ENCODE measurements at places on chromosomes 1 and 21.

GRCh38 chr1:172108161-172108893 lies 267.0 kb downstream of the DNM3 start:
- no peak for DNase-seq

DNA sequence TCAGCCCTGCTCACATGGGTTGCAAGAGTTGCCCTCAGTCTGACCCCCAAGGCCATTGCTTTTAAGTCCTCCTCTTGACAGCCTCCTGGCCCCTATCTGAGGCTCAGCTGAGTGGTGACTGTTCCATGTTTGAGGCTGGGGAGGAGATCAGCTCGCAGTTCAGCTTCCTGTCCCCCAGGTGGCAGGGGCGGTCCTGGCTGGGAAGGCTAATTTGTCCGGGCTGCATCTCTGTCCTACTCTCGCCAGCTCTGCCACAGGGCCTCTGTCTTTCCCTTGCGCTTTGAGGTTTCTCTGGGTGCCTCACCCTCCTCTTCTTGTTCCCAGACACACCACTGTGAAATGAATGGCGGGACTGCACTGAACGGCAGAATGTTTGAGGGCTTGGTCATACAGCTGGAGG lies 157.3 kb downstream of the KCNJ6 start:
- DNase-seq: peak; percentile 60

DNA sequence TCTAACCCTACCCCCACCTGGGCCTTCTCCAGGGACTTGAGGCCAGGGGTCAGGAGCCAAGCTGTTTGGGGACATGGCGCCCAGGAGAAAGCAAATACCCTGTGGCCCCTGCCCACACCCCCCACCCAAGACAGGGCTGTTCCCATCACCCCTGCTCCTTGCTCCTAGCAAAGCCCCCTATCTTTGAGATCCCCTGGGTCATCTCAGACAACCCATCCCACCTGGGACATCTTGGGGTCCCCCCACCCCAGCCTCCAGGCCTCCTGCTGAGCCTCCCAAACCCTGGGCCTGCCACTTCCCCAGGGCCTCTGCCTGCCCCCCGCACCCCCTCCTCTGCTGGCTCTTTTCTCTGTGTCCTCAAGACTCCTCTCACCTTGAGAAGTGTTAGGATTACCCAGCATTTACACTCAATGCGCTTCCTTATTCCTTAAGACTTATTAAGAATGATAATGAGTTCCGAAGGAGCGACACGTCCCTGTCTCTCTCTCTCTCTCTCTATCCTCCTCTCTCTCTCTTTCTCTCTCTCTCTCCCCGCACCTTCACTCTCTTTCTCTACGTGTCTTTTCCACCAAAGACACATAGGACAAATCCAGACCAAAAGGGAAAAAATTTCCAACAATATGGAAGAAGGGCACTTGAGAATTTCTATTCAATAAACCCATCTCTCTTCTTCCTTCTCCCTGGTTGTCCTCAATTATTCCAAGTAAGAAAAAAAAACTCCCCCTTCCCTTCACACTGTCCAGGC lies 7.2 kb downstream of the CASZ1 start:
- no peak for DNase-seq

- DNase-seq: no peak
These were observed 216.8 kb downstream of the TOMM20 start for GRCh38 chr1:234911787-234912186.

- DNase-seq: no peak
These were observed 16.0 kb downstream of the QSOX1 start for GRCh38 chr1:180170546-180171151.

GRCh38 chr1:9653491-9654050 lies 2.0 kb downstream of the PIK3CD start:
- no peak for DNase-seq

GRCh38 chr21:42837421-42838211 lies 41.7 kb downstream of the WDR4 start:
- DNase-seq: no peak

- DNase-seq: no peak
These were observed 42.4 kb downstream of the AKNAD1 start for GRCh38 chr1:108814343-108815125.

- DNase-seq: no peak
These were observed 19.6 kb upstream of the SLC26A9 start for GRCh38 chr1:205962821-205963221.

DNA sequence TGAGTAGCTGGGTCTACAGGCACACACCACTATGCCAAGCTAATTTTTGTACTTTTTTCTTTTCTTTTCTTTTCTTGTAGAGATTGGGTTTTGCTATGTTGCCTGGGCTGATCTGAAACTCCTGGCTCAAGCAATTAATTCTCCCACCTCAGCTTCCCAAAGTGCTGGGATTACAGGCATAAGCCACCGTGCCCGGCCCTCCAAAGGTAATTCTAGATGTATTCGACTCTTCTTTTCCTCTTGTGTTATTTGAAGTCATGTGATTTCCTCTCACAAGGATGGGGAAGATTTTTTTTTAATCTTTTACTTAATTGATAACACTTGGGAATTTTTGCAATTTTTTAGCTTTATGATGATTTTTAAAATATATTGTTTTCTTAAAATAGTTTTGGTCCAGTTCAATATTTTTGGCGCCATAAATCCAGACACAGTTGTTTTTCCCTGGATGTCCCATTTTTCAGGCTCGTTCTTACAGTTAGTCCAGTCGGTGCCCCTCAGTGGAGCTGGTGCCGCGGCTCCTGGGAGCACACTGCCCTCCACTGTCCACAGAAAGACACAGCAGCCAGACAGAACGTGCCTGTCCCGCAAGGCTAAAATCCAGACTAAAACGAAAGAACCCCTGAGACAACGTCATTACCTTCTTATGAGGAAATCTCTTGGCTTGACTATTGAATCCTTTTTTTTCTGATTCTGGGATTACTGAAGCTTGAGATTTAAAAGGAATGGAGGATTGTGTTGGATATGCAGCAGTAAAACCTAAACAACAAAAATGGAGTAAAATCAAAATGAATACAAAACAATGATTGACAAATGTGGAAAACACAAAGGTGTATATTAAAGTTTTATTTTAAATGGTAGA lies 22.4 kb downstream of the STPG1 start:
- peak; percentile 68 for DNase-seq

DNA sequence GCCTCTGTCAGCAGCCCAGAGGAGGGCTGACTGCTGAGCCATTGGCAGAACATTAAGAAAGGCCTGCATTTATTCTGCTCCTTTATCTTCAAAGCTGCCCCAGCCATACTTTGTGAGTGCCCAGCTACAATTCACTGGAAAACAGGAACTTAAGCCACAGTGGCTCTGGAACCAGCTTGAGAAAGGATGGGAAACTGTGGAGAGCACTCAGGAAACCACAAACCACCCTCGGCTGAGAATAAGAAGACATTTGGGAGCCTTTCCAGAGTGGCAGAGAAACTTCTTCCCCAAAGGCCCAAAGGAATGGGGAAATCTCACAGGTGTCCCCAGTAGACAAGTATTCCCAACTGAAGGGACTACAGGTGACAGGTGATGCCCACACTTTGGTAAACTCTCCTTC lies 1.8 kb downstream of the LAMB3 start:
- DNase-seq: no peak

GRCh38 chr1:8347635-8348034 lies 29.7 kb downstream of the SLC45A1 start:
- no peak for DNase-seq

All from HTR-8/SVneo (cell line).